ENCODE measurements at places on chromosomes 5 and 9. TPM values are rescaled to one million over a fixed set of nuclear protein-coding genes. Genes with fewer than 3 reads are reported as not detected.

Gene ORM2
- not detected for total RNA-seq

Gene TLX3
- total RNA-seq: not detected

Gene OR1J2
- total RNA-seq: not detected

Gene ACSL6
- total RNA-seq: 1.8 TPM

Gene RFX3
- total RNA-seq: 8.8 TPM

Gene LCN12
- not detected for total RNA-seq

DNA sequence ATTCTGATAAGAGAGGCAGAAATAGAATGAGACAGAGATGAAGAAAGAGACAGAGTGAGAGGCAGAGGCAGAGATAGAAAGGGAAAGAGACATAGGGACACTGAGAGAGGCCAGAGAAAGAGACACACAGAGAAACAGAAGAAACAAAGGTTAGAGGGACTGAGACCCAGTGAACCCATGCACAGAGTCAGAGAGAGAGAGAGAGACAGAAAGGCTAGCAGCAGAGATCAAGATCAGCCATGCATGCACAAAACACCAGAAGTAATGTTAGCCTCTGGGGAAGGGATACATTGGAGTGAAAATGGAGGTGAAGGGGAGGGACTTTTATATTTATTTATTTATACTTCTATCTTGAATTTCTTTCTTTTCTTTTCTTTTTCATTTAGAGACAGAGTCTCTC lies 14.1 kb upstream of the SPARC start:
- DNase-seq: no peak
- no peak overlapping the region for H3K27ac ChIP-seq
- no peaks in the 10 kb centered on the region for H3K4me1 ChIP-seq
- no peaks in the 10 kb centered on the region for H3K27me3 ChIP-seq

GRCh38 chr5:136159457-136159856 lies 26.8 kb downstream of the SMAD5 start:
- H3K27ac ChIP-seq: no peak overlapping the region
- H3K36me3 ChIP-seq: peaks cover 13% of the 10 kb centered on the region
- peaks cover 12% of the 10 kb centered on the region for H3K4me1 ChIP-seq

- H3K4me3 ChIP-seq: no peak overlapping the region
- H3K4me1 ChIP-seq: no peaks in the 10 kb centered on the region
Observed at GRCh38 chr9:132970324-132971062, 8.0 kb upstream of the GFI1B start.

GRCh38 chr5:146388386-146388785 lies 49.7 kb downstream of the POU4F3 start:
- no peaks in the 10 kb centered on the region for H3K4me1 ChIP-seq
- H3K4me3 ChIP-seq: no peak overlapping the region
- no peaks in the 10 kb centered on the region for H3K27me3 ChIP-seq
- no peaks in the 10 kb centered on the region for H3K36me3 ChIP-seq
- H3K27ac ChIP-seq: no peak overlapping the region
- no peak for DNase-seq

DNA sequence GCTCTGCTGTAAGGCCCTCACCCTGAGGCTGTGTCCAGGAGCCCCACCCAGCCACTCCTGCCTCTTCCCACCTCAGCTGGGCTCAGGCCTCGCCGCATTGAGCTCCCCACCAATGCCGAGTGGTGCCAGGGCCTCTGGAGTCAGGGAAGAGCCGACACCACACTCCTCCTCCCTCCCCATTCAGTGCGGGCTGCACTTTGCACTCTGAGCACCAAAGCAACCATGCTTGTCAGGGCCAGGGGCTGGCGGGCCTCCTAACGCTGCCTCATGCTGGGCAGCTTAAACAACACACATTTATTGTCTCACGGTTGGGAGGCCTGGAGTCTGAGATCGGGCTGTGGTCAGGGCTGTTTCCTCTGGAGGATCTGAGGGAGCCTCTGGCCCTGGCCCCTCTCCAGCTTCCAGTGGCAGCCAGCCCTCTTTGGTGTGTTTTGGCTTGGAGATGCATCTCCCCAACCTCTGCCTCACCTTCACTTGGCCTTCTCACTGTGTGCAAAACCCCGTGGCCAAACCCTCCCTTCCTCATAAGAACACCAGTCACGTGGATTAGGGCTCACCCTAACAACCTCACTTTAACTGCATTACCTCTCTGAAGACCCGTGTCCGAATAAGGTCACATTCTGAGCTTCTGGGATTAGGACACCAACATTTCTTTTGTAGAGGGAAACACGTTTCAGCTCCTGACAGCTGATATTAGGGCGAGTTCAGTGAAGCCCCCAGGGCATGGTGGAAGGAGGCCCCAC lies 157.8 kb downstream of the MED10 start:
- no peaks in the 10 kb centered on the region for H3K36me3 ChIP-seq
- DNase-seq: no peak
- H3K4me3 ChIP-seq: no peak overlapping the region
- H3K4me1 ChIP-seq: no peaks in the 10 kb centered on the region
- no peaks in the 10 kb centered on the region for H3K27me3 ChIP-seq

DNA sequence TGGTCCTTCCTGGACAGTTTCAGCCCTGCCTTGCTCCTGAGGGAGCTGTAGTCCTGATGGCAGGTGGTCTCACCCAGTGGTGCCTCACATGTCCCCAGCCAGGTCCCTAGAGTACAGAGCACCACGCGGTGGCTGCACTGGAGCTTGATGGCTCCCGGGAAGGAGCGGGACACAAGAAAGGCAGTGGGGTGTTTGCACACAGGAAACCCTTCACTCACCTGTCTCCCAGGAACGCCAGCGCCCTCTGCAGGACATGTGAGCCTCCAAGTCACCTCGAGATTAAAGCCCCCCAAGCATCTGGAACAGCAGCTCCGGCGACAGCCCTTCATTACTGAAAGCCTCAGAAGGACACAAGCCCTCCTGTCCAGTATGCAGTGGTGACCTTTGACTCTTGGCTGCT lies 19.9 kb upstream of the TMEM250 start:
- no peak for DNase-seq
- H3K4me3 ChIP-seq: no peak overlapping the region
- peaks cover 72% of the 10 kb centered on the region for H3K27me3 ChIP-seq
- no peak overlapping the region for H3K27ac ChIP-seq
- no peaks in the 10 kb centered on the region for H3K36me3 ChIP-seq

- H3K27me3 ChIP-seq: no peaks in the 10 kb centered on the region
- H3K4me3 ChIP-seq: no peak overlapping the region
- H3K4me1 ChIP-seq: peaks cover 13% of the 10 kb centered on the region
- DNase-seq: no peak
- H3K27ac ChIP-seq: no peak overlapping the region
- no peaks in the 10 kb centered on the region for H3K36me3 ChIP-seq
Observed at GRCh38 chr9:7375013-7375511, 424.5 kb downstream of the DMAC1 start.

DNA sequence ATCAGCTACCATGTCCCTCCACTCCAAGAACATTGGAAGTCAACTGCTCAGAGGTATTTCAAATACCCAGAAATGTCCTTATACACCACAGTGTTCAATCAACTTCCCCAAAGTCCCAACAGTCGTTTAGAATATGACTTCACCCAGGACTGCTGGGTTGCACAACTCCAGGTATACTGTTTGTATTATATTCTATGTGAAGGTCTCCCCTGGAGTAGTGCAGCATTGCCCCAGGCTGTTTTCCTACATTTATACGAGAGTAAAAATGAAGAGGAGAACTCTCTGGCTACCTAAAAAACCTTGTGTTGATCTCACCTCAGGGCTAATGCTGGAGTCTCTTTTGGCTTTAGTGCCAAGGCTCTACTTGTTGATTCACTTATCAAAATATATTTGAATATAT lies 183.6 kb upstream of the MAP3K1 start:
- H3K27me3 ChIP-seq: no peaks in the 10 kb centered on the region
- H3K4me3 ChIP-seq: no peak overlapping the region
- no peak overlapping the region for H3K27ac ChIP-seq
- DNase-seq: no peak
- H3K36me3 ChIP-seq: no peaks in the 10 kb centered on the region

DNA sequence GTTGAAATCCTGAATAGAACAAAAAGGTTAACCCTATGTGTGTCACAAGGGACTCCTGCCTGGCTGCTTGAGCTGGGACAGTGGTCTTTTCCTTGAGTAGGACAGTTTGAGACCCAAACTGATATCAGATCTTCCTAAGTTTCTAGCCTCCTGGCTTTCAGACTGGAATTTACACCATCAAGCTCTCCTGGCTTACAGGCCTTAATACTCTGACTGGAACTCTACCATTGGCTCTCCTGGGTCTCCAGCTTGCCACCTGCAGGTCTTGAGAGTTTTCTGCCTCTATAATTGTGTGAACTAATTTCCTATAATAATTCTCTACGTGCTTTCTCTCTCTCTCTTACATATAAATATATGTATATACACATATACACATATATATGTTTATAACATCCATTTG lies 112.5 kb downstream of the PRR16 start:
- no peaks in the 10 kb centered on the region for H3K4me1 ChIP-seq
- H3K27me3 ChIP-seq: no peaks in the 10 kb centered on the region
- no peak for DNase-seq
- H3K4me3 ChIP-seq: no peak overlapping the region

- H3K27me3 ChIP-seq: no peaks in the 10 kb centered on the region
- H3K36me3 ChIP-seq: peaks cover 9% of the 10 kb centered on the region
- H3K4me1 ChIP-seq: no peaks in the 10 kb centered on the region
- no peak overlapping the region for H3K4me3 ChIP-seq
- DNase-seq: no peak
- no peak overlapping the region for H3K27ac ChIP-seq
Observed at GRCh38 chr9:99986642-99987041, 80.2 kb downstream of the STX17 start.

DNA sequence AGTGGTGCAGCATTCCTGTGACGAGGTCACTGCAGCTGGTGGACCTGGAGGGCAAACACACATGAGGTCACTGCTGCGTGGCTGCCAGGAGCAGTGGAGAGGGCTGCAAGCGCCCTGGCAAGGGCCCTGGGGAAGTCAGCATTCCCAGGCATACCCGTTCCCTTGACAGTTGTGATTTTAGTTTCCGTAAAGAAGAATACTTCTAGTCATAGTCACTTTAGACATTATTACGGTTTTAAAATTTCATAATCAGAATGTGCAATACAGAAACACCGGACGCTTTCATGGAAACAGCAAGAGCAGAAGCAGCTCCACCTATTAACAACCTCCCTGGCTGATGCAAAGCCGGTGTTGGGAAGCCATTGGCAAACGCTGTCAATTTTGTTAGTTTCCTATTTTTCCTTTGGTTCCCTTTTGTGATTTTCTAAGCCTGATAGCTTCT lies 129.8 kb downstream of the GADD45G start:
- no peaks in the 10 kb centered on the region for H3K36me3 ChIP-seq
- no peak overlapping the region for H3K27ac ChIP-seq
- no peak overlapping the region for H3K4me3 ChIP-seq

DNA sequence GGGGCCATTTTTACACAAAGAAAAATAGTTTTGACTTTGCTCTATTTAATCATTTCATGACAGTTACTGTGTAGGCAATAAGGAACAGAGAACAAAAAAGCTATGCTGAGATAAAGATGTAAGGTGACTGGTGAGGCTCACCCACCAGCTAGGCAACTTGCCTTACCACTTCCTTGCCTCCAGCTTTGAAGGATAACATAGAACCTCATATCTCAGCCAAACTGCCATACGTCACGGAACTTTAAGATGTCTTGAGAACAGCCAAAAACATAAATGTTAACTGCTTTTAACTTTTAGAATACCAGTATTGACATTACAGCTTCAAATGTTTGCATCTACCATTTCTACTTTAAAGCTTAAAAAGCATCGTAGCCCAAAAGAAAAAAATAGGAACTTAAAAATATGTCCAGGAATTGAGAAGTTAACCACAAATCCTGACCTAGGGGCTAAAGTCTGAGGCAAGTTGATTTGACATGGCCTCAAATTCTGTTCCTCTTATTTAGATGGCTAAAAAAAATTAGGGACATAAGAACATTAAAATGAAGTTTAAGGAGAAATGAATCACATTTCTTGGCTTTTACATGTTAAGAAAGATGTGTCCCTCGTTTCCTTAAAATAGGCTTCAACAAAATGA lies 7.7 kb upstream of the GCNT4 start:
- no peaks in the 10 kb centered on the region for H3K4me1 ChIP-seq
- H3K27ac ChIP-seq: no peak overlapping the region
- no peak for DNase-seq
- H3K36me3 ChIP-seq: no peaks in the 10 kb centered on the region
- H3K4me3 ChIP-seq: no peak overlapping the region

- no peaks in the 10 kb centered on the region for H3K27me3 ChIP-seq
- no peaks in the 10 kb centered on the region for H3K36me3 ChIP-seq
- H3K4me1 ChIP-seq: no peaks in the 10 kb centered on the region
Observed at GRCh38 chr5:79872291-79872690, 118.8 kb downstream of the MTX3 start.

GRCh38 chr9:3441197-3441816 lies 84.5 kb downstream of the RFX3 start:
- H3K27ac ChIP-seq: no peak overlapping the region
- H3K27me3 ChIP-seq: no peaks in the 10 kb centered on the region
- H3K4me1 ChIP-seq: peaks cover 9% of the 10 kb centered on the region
- no peak overlapping the region for H3K4me3 ChIP-seq
- no peak for DNase-seq
- no peaks in the 10 kb centered on the region for H3K36me3 ChIP-seq

DNA sequence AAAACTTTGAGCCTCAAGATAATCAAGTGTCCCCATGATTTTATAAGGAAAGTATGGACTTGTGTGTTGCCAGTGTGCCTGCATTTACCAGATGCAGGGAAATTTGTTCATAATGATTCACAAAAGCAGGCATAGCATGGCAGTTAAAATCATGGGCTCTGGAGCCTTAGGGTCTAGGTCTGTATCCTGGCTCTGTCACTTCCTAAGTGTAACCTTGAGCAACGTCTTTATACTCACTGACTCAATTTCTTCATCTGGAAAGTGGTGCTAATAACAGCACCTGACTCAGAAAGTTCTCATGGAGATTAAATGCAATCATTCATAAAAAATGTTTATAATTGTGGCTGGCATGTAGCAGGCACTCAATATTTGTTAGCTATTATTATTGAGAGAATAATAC lies 234.9 kb downstream of the SAXO1 start:
- no peak for DNase-seq
- no peaks in the 10 kb centered on the region for H3K27me3 ChIP-seq
- H3K4me3 ChIP-seq: no peak overlapping the region
- no peak overlapping the region for H3K27ac ChIP-seq
- peaks cover 6% of the 10 kb centered on the region for H3K4me1 ChIP-seq
- H3K36me3 ChIP-seq: no peaks in the 10 kb centered on the region

DNA sequence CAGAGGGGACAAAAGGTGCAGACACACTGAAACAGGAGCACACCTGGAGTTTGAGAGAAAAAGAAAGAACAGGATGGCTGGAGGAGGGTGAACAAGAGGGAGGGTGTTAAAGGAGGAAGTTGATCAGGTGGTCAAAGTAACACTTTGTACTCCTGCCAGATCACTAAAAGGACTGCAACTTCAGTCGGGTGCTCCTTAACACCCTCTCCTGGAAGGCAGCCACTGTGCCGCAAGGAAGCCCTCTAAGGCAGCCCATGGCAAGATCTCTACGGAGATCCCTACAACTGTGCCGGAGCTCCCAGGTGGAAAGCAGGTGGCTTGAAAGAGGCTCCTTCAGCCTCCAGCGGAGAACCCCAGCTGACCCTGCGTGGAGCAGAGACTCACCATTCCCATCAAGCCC lies 124.4 kb upstream of the MSX2 start:
- H3K36me3 ChIP-seq: no peaks in the 10 kb centered on the region
- no peaks in the 10 kb centered on the region for H3K4me1 ChIP-seq
- peaks cover 22% of the 10 kb centered on the region for H3K27me3 ChIP-seq
- H3K27ac ChIP-seq: no peak overlapping the region
- no peak for DNase-seq
